ENCODE measurements at places on chromosomes 6 and 20. TPM values are rescaled to one million over a fixed set of nuclear protein-coding genes. Genes with fewer than 3 reads are reported as not detected.

Gene ANGPT4
- 0.13 TPM for total RNA-seq

Gene AVP
- total RNA-seq, result not detected

Gene ZNF335
- 15.7 TPM for total RNA-seq

Gene EMILIN3
- total RNA-seq, result 3.6 TPM

Gene EYA2
- 3.8 TPM for total RNA-seq

Gene PDE7B
- 3.6 TPM for total RNA-seq

Gene RSPO4
- 0.47 TPM for total RNA-seq

Gene CDSN
- total RNA-seq, result not detected

Gene C6orf89
- 62.1 TPM for total RNA-seq

Gene PBOV1
- total RNA-seq, result not detected

Gene PRSS35
- total RNA-seq, result 1.2 TPM

Gene AKAP12
- 245 TPM for total RNA-seq

Gene AIF1
- total RNA-seq, result 46.4 TPM

Gene ELOVL2
- total RNA-seq, result 0.40 TPM

Gene UST
- 17.4 TPM for total RNA-seq

Gene TRAPPC3L
- total RNA-seq, result not detected

Gene LHFPL5
- total RNA-seq, result not detected

Gene ULBP3
- total RNA-seq, result not detected

Gene C20orf141
- total RNA-seq, result not detected

Gene TGM3
- 2.4 TPM for total RNA-seq

Gene BPI
- total RNA-seq, result 0.47 TPM

Gene TIAM2
- 6.3 TPM for total RNA-seq
